Neural crest cell (in vitro differentiated cells): ENCODE measurements at places on chromosomes 13 and 19.

GRCh38 chr19:30293051-30293785 is 79.0 kb upstream of the ZNF536 start:
- DNase-seq: no peak

GRCh38 chr13:83752141-83752540 is 130.1 kb downstream of the SLITRK1 start:
- DNase-seq: no peak

GRCh38 chr13:99813336-99814095 is 158.1 kb downstream of the ZIC5 start:
- no peak for DNase-seq

DNA sequence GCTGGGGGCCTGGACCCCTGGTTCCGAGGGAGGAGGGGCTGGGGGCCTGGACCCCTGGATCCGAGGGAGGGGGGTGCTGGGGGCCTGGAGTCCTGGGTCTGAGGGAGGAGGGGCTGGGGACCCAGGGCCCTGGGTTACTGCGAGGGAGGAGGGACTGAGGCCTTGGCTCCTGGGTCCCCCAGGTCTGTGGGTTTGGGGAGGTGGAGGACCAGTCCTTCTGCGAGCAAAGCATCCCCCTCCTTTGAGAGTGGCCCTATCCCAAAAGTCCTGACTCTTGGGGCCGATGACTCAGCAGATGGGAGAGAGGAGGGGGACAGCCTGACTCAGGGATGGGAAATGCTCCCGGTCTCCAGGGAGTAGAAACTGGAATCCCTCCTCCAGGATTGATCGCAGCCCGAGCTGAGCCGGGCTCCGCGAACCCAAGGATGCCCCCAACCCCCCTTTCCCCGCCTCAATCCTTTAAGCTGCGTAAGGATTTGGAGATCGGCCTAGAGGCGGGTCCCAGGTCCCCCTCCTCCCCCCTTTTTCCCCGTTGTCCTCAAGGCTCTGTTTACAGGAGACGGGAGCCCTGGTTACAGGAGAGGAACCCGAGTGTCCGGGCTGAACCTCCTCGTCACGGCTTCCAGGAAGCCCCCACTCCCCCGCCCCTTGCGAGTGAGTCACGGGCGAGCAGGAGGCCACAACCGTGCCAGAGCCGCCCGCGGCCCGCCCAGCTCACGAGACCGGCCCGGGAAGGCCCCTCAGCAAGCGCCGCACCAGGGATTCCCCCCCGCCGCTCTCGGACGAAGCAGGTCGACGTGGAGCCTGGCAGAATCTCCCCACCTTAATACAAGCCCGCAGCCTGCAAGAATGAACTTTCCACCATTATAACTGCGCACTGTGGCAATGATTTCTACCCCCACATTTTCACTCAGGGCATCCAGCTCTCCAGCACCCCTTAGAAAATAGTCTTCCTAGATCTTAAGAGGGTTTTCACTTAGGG is 3.0 kb upstream of the ZFP36 start:
- DNase-seq: peak; percentile 46

GRCh38 chr13:101258071-101258470 is 158.2 kb downstream of the NALCN start:
- no peak for DNase-seq

DNA sequence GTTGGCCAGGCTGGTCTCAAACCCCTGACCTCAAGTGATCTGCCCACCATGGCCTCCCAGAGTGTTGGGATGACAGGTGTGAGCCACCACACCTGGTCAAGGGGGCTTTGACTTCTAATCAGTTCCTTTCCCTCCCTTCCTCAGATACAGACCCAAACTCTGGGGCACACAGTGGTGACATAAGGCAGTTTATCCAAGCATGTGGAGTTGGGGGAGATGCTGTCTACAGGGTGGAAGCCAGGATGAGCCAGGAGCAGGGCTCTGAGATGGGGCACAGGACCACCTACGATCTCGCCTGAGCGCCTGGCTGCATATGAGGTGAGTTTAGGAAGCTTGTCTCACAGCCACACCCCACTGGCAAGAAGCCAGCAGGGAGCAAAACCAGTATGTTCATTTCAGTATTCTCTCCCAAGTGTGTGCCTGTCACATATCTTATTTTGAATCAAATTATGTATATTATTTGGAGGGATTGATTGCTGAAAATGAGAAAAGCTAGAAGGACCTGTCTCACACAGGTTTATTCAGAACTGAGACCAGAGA is 67.7 kb downstream of the KCTD15 start:
- no peak for DNase-seq

DNA sequence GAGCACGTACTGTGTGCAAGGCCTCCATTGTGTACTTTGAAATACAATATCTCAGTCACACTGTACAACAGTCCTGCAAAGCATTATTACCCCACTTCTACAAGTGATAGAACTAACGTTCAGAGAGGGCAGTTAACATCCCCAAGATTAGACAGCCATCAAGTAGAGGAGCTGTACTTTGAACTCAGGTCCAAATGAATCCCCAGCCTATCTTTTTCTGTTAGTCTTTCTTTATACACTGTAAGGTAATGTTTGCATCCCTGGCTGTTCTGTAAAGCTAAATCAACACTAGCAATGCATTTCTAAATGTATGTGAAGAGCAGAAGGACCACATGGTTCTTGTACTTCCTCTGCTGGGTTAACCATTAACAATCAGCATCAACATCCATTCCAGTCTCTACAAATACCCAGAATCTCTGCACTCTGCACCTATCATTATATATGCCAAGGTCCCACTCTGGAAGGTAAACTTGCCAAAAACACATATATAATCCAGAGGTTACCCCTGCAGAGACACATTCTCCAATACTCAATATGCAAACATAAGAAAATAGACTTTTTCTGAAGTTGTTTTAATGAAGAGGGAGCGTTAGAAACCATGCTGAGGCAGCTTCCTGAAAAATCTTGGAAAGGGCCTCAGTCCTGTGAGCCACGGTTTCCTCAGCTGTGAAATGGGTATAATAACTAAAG is 182.3 kb downstream of the MZT1 start:
- no peak for DNase-seq

DNA sequence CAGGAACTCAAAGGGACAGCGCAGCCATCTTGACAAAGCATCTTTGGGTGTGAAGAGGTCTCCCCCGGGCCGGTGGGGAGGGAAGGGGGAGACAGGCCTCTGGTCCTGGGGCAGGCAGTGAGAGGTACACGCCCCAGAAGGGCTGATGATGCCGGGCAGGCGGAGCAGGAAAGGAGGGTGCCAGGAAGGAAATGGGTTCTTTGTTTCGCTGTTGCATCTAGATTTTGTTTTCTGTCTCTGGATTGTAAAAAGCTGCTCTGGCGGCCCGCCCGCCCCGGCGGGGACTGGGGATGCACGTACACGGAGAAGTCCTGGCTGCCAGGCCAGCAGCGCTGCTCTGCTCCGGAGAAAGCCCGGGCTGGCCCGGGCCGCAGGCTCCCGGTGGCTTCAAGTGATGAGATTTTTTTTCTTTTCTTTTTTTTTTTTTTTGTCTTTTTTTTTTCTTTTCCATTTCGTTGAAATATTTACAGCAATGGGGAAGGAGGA is 13.2 kb upstream of the ASF1B start:
- DNase-seq: no peak

DNA sequence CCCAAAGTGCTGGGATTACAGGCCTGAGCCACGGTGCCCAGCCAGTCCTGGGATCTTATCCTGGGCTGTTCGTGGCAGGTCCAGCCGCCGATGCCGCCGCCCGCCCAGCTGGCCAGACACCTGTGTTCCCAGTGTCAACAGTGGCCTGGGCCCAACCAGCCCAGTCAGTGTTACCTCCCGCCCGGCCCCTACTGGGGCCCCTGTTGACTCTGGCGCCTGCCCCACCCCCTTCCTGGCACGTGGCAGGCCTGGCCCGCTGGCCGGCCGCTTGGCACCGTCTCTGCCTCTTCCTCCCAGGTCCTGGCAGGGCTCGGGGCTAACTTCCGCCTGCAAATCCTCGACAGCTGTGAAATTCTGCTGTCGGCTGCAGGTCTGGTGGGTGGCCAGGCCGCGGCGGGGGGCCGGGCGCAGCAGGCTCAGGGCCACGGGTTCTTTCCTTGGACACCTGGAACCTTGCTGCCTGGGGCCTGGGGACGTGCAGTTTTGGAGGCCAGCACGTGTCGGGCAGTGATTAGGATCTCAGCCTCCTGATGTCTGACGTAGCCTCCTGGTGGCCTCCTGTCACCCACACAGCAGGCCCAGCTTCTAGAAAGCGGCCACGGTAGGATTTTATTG is 9.1 kb downstream of the ARID3A start:
- DNase-seq: no peak

GRCh38 chr13:55087085-55087484 is 2053.6 kb upstream of the PRR20A start:
- DNase-seq: no peak

DNA sequence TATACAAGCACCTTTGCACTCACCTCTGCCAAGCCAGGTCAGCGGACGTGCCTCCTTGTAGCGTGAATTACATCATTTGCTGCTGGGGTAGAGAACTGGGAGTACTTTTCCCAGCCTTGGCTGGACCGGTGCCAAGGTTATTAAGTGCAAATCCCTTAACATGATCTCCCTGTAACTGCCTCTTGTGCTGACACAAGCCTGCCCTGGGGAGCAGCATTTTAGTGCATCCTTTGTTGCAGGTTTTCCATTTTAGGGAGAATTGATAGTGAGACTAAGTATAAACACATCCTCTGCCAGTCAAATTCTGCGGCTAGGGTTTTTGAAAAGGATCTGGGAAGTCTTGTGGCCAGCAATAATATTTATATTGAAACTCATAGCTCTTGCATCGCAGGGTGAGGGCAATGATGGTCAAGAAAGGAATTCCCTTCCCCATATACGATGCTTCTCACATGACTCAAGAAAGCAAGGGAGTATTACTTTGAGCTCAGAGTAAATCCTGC is 32.7 kb upstream of the DCLK1 start:
- no peak for DNase-seq

- DNase-seq: no peak
Observed at GRCh38 chr19:10418235-10418484, 2.2 kb upstream of the PDE4A start.

GRCh38 chr19:6707658-6708018 is 12.8 kb downstream of the C3 start:
- DNase-seq: no peak

GRCh38 chr19:7533281-7533885 is 2.1 kb upstream of the PNPLA6 start:
- no peak for DNase-seq

GRCh38 chr19:30857966-30858490 is 485.8 kb downstream of the ZNF536 start:
- DNase-seq: no peak

DNA sequence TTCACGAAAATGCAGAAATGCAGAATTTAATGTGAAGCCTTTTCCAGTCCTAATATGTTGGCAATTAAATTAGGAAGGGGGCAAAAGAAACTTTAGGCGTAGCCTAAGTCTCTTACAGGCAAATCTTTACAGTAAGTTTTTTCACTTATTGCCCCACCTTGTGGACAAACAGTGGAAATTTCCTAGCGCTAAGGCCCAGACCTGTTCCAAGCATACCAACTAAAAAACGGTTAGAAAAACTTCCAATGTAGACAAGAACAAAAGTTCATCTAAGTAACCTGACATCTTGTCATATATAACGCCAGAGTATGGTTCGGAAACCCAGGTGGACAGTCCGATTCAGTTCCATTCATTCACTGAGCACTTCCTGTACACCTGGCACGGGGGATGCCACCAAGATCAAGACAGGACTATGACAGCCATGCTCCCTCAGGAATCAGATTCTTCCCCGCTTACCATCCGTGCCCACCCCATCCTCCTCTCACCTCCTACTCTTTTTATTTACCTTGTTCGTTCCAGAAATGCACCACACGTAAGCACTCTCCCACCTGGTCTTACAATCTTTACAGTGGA is 4.9 kb downstream of the ZAR1L start:
- DNase-seq: peak; percentile 26

GRCh38 chr13:83221256-83221655 is 661.0 kb downstream of the SLITRK1 start:
- DNase-seq: no peak

DNA sequence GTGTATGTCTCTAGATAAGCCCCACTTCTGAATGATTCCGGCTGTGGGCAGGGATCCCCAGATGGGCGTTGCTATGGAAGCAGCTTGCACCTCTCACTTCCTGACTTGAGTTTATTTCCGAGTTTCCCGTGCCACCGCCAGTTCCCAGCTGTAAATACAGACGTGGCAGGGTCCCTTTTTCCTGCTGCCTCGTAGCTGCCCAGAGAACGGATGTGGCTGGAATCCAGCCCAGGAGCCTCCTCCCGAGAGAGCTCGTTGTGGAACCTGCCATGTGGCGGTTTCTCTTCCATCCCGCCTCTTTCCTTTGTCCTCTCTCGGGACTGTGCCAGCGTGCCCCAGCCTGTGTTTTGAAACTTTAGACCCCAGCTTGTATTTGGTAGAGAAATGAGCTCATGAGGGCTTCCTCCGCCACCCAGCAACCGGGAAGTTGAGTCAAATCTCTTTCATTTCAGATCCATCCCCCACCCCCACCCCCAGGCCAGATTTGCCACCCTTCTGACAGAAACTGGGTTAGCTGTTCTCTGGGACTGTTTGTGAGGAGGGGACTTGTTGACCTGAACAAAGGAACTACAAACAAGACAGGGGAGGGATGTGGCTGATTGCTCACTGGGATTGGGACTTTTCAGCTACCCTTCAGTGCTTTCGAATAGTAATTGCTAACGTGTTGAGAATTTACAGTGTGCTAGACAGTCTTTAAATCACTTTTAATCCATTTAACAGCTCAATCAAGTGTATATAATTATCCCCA is 96.6 kb downstream of the SIPA1L3 start:
- peak; percentile 43 for DNase-seq

GRCh38 chr13:99285432-99286182 is 21.6 kb downstream of the GPR183 start:
- DNase-seq: no peak

GRCh38 chr13:34401696-34402095 is 540.4 kb upstream of the NBEA start:
- DNase-seq: no peak

- DNase-seq: no peak
Observed at GRCh38 chr19:43960411-43960810, 9.4 kb downstream of the ZNF221 start.

DNA sequence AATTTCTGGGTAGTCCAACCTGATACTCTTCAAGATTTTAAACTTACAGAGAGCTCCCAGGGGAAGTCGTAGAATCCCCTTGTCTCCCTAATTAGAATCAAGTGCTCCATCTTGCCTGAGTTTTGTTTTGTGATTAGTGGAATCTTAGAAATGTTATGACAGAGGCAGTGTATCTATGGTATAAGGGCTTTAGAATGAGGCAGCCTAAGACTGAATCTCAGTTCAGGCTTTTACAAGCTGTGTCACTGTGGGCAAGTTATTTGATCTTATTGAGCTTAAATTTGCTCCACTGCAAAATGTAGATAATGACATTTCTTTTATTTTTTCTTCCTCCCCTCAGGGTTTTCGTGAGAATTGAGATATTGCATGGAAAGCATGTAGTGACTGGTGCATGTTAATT is 215.5 kb downstream of the POSTN start:
- DNase-seq: no peak
